ENCODE measurements at places on chromosomes 12 and 14.

- DNase-seq: no peak
Observed at GRCh38 chr12:17818931-17819330, 271.1 kb downstream of the RERGL start.

- DNase-seq: no peak
Observed at GRCh38 chr12:4431436-4431835, 14.2 kb downstream of the FGF6 start.

DNA sequence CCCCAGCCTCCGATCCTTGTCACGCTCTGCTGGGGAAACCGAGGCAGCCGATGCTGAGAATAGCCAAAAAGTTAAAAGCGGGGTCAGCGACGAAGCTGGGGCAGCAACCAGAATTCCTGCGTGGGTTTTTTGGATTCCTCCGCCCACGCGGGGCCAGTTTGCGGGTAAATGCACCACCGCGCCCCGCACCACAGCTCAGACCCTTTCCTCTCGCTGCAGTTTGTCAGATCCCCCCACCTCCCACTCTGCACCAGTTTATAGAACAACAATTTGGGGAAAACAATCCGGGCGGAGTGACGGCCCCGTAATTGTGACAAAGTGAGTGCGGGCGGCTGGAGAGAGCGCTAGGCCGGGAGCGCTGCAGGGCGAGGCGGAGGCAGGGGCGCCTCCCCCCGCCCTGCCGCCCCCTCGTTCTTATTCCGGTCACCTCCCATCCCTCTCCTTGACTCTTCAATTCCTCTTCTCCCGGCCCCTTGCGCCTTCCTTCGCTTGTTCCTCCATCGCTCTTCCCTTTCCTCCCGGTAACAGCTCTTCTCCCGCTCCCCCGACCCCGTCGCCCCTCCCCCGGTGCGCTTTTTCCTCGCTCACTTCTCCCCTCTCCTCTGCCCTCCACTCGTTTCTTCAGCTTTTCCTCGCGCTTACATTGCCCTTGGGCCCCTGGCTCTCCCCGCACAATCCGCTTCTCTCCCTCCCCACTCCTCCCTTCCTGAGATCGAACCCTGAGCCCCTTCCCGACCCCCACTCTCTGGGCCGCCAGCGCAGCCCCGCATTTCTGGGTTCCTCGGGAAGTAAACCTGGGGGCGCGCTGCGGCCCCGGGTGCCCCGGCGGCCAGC, 646 bp upstream of the DNAJC22 start:
- no peak for DNase-seq

GRCh38 chr12:100156731-100157426, 14.2 kb upstream of the BLTP3B start:
- DNase-seq: no peak

- no peak for DNase-seq
Observed at GRCh38 chr12:57839996-57840395, 6.5 kb downstream of the CTDSP2 start.

DNA sequence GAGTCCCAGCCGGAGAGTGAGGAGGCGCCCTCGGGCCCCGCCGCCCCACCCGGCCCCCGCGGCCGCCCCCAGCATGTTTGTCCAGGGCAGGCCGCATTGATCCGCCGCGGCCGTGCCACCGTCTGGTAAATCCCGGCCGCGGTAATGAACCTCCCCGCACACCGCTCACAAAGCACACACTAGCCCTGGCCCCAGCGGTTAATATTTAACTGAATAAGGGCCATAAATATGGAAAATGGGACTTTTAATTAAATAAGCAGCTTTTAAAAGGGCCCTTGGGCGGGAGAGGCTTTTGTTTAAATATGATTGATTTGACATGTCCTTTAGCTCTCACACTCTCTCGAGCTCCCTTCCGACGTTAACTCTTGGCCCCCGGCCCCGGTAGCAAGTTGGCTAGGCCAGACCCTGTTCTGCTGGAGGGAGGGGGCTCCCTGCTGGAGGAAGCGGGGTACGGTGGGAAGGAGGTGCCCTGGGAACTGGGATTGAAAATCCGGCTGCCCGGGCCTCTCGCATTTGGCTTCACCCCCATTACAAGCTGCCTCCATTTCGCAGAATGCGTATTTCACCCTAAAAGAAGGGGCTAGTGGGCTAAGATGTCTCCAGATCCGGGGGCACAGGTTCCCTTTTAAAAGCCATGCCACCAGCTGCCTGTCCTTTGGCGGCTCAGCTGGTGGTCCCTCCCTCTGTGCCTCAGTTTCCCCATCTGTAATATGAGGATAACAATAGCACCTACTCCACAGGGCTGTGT, 199.8 kb downstream of the RBM19 start:
- no peak for DNase-seq

- DNase-seq: no peak
Observed at GRCh38 chr14:59245809-59246295, 57.4 kb downstream of the DAAM1 start.

GRCh38 chr12:100391856-100392255, 35.0 kb downstream of the SLC17A8 start:
- DNase-seq: no peak

DNA sequence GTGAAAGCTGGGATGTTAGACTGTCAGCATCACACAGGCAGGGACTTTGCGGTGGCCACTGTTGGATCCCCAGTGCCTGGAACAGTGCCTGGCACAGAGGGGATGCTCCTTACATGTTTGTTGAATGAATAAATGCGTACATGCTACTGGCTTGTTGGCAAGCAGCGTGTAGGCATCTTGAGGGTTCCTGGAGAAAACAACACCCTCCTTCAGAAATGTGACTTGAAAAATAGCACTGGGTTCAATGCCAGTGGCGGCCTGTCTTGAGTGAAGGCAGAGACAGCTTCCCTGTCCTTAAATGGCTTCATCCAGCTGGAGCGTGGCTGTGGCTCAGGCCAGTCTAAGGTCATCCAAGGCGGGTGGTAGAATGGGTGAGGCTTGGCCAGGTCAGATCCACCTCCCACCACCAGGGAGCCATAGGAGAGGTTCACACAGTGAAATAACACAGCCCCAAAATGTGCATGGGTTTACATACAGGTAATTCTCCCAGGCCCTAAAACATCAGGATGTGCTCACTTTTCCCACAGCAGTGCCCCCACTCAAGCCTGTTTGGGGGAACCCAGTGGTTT, 171.4 kb downstream of the PHETA1 start:
- no peak for DNase-seq

DNA sequence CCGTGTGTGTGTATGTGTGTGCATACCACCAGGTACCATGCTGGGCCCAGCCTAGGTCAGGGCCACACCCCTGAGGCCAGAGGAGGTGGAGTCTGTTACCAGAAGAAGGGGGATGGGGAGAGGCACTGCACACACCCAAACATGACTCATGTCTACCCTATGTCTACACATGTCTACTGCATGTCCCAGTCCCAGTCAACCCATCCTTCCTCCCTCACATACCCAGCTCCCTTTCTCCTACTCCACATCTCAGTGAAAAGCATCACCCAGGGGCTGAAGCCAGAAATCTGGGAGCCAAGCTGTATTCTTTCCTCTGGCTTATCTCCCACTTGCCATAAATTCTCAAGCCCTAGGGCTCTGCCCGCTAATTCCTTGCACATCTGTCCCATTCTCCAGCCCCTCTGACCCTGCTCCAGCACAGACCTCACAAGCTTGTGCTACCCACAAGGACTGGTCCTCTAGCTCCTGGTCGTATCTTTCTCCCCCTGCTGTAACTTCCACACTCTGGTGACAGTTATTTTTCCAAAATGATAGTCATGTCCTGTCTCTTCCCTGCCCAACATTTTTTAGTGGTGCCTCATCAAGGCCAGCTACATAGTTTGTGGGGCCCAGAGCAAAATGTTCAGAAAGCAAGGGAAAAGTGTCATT, 18.0 kb upstream of the APPL2 start:
- no peak for DNase-seq

DNA sequence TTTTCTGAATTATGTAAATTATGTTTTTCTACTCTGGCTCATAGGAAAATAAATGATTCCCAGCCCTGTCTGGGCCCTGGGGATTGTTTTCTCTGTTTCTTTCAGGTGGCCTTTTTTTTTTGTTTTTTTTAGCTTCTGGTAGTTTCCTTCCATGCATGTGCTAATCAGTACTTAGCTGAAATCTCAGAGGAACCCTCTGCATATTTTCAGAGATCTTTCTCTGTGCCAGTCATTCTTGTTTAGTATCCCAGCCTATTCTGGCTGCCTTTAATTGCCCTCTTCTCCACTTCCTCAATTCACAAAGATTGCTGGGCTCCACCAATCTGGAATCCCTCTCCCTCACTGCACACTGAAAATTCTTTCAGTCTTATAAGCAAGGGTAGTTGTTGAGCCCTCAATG, 46.9 kb downstream of the CNOT2 start:
- no peak for DNase-seq

- peak; percentile 72 for DNase-seq
Observed at GRCh38 chr14:53190938-53191337, 37.8 kb upstream of the DDHD1 start.

- peak; percentile 42 for DNase-seq
Observed at GRCh38 chr12:7907009-7907408, 29.0 kb downstream of the SLC2A3 start.

GRCh38 chr14:104693482-104694431, 4.3 kb downstream of the INF2 start:
- no peak for DNase-seq

GRCh38 chr12:80269803-80270552, 170.6 kb downstream of the OTOGL start:
- DNase-seq: no peak

DNA sequence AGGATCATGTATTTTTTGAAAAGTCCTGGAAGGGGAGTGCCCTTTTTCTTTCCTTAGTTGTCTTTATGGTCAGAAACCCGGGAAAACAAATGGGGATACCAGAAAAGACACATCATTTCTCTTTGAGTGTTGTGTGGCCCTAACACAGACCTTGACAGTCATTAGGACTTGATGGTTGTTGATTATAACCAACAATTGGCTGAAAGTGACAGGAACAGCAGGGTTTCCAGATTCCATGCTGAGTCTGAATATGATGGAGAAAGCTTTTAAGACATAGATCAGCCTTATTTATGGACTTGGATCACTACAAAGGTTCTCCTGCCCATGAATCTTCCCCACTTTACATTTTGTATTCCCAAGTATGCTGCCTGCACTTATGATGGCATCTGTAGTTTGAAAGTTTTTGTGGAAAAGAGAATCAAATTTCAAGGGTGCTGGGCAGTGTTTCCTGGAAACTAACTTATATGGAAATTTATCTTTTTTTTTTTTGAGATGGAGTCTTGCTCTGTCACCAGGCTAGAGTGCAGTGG, 30.4 kb downstream of the POLR3B start:
- no peak for DNase-seq

GRCh38 chr12:101570047-101570446, 24.7 kb upstream of the MYBPC1 start:
- DNase-seq: no peak

- DNase-seq: peak; percentile 74
Observed at GRCh38 chr12:47307680-47308399, 228.1 kb upstream of the AMIGO2 start.

- peak; percentile 21 for DNase-seq
Observed at GRCh38 chr12:120230326-120230973, 29.5 kb upstream of the RPLP0 start.

DNA sequence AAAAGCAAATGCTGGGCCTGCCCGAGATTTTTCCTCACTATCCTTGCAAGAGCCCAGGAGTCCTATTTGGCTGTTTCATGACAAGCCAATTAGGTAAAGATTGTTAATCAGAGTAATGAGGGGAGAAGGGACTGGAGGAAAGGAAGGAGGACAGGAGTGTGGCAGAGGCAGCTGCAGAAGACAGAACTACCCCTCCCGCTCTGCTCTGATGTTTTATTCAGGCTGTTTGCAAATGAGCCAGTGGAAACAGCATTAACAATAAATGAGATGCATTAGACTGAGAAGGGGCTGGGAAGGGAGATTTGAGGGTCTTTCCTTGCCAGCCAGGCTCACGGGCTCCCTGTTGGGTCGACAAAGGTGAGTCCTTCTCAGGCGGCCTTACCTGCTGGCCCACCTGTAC, 421.0 kb upstream of the CCDC196 start:
- no peak for DNase-seq

- no peak for DNase-seq
Observed at GRCh38 chr14:26606729-26607312, 9.0 kb upstream of the NOVA1 start.
